ENCODE measurements at places on chromosomes 11 and 22. TPM values are rescaled to one million over a fixed set of nuclear protein-coding genes. Genes with fewer than 3 reads are reported as not detected.

FAM181B gene
- not detected for total RNA-seq

BEST1 gene
- 2.8 TPM for total RNA-seq

DBX1 gene
- not detected for total RNA-seq

QSER1 gene
- 35.5 TPM for total RNA-seq

SLC25A18 gene
- not detected for total RNA-seq

MS4A7 gene
- not detected for total RNA-seq

SCGB1C1 gene
- total RNA-seq = not detected

TMEM151A gene
- under 0.01 TPM for total RNA-seq

IL10RA gene
- total RNA-seq = 0.09 TPM

CDC42EP2 gene
- total RNA-seq = 20.8 TPM

CCDC90B gene
- total RNA-seq = 76.0 TPM

SLC22A25 gene
- total RNA-seq = not detected

RIMBP3B gene
- total RNA-seq = not detected

LAYN gene
- total RNA-seq = 34.4 TPM

OR51B5 gene
- total RNA-seq = 0.30 TPM

NCR3LG1 gene
- 11.1 TPM for total RNA-seq

BDNF gene
- total RNA-seq = 26.4 TPM

C22orf42 gene
- total RNA-seq = not detected

MMP3 gene
- 10.7 TPM for total RNA-seq

DMC1 gene
- 1.5 TPM for total RNA-seq

ISX gene
- not detected for total RNA-seq

MAPK8IP1 gene
- 3.6 TPM for total RNA-seq

ACCS gene
- total RNA-seq = 6.5 TPM

PARVA gene
- 80.9 TPM for total RNA-seq

GPHA2 gene
- not detected for total RNA-seq

DDX10 gene
- 18.1 TPM for total RNA-seq

ANKRD49 gene
- 16.6 TPM for total RNA-seq

CHRNA10 gene
- total RNA-seq = 0.59 TPM

PANX3 gene
- not detected for total RNA-seq

SMIM35 gene
- not detected for total RNA-seq

Data from smooth muscle cell of the umbilical artery (primary cell).